ENCODE measurements at places on chromosomes 6 and 20. TPM values are rescaled to one million over a fixed set of nuclear protein-coding genes. Genes with fewer than 3 reads are reported as not detected.

PTGIS gene
- not detected for polyA plus RNA-seq

DNA sequence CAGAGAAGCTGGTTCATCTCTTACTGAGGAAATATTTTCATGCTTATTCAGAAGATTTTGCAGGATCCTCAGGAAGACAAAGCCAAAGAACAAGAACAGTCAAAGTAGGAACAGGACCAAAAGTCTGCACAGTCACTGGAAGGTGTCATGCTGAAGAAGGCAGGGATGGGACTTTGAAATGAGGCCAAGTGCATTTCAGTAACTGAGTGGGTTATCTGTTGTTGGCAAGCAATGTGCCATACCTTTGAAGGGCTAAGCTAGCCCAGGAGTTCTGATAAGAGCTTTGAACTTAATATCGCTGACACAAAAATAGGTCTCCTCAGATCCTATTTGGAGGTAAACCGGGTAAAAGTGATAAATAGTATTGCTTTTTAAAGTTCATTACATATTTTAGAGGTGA lies 31.5 kb downstream of the SLC16A10 start:
- no peak for DNase-seq

DNA sequence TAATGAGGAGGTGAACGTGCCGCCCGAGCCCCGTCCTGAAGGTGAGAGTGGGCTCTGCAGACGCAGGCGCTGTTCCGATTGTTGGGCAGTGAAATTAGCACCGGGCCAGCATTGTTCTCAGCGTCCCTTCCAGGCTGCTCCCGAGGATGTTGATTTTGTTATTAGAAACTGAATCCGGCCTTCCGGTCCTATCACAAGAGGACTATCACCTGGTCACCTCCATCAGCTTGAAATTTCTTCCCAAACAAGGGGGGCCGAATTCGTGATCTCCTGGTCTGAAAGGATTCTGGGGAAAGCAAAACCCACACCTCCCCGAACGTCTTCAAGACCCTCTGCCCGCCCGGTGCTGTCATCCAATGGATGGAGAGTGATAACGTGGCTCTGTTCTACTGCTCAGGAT lies 186.0 kb downstream of the TAF4 start:
- no peak for DNase-seq

DNA sequence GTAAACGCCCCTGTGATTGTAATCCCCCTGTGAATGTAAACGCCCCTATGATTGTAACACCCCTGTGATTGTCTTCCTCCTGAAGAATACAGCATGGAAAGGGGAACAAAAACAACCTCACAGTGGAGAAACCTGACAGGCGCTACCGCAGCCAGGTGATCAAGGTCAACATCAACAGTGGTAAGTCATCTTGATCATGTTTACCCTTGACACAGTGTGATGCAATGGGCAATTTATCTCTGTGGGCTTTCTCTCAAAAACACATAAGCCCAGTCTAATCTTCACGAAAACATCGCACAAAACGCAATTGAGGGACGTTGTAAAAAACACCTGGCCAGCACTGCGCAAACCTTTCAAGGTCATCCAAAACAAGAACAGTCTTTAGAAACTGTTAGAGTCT lies 277.2 kb downstream of the PRKN start:
- DNase-seq = no peak

DNA sequence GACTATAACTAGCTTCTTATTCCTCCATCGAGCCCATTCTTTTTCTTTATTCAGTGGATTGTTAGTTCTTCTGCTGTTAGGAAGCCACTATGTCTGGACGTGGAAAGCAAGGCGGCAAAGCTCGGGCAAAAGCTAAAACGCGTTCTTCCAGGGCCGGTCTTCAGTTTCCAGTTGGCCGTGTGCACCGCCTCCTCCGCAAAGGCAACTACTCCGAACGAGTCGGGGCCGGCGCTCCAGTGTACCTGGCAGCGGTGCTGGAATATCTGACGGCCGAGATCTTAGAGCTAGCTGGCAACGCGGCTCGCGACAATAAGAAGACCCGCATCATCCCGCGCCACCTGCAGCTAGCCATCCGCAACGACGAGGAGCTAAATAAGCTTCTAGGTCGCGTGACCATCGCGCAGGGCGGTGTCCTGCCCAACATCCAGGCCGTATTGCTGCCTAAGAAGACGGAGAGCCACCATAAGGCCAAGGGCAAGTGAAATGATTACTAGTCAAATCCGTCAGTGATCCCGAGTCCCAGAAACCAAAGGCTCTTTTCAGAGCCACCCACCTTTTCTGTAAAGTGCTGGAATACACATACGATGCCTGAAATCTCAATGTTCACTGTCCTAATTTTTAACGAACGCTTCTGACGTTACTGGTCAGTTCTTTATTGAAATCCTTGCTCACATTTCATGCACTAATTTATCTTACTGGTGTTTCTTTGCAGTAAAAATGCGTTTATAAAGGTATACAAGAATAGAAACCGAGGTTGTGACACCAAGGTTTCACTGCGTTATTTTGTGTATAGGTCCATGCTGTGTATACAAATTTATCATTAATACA lies 129.9 kb downstream of the HFE start:
- peak; percentile 89 for DNase-seq

DNA sequence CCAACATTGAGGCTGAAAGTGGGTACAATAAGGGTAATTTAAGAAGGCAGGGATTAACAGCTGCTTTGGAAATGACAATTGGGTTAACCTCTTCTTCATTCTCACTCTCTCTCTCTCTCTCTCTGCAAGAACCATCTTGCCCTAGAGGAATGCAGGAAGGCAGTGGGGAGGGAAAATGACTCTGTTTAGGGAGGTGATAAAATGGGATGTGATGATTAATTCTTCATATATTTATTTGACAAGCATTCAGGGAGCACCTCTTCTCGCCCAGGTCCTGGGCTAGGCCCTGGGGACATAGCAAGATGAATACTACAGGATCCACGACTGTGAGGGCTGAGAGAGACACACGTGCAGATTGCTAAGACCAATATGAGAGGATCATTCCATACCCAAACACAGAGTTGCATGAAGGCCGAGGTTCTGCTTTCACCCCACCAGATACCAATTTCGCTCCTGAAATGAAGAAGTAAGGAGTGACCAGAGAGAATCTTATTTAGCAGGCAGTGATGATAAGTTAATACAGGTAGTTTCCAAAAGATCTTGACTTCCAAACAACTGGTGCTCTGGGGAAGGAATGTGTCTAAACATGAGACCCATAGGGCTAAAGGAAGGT lies 13.3 kb upstream of the PTPN1 start:
- DNase-seq = no peak

Data from CD4-positive, alpha-beta memory T cell (primary cell).